ENCODE measurements at places on chromosomes 2 and 18. TPM values are rescaled to one million over a fixed set of nuclear protein-coding genes. Genes with fewer than 3 reads are reported as not detected.
A peak's percentile ranks its signal among the peaks of the same experiment; 100 is the strongest.

GRCh38 chr2:222427646-222428301, 3.4 kb downstream of the SGPP2 start:
- DNase-seq: no peak

GRCh38 chr18:12478269-12479047, 70.7 kb downstream of the PRELID3A start:
- DNase-seq: no peak

GRCh38 chr2:1115843-1116539, 165.3 kb downstream of the SNTG2 start:
- no peak for DNase-seq

GRCh38 chr2:118251427-118251826, 163.2 kb downstream of the INSIG2 start:
- DNase-seq: peak; percentile 1

GRCh38 chr18:13465476-13465875, 246.9 kb downstream of the LDLRAD4 start:
- no peak for DNase-seq

DNA sequence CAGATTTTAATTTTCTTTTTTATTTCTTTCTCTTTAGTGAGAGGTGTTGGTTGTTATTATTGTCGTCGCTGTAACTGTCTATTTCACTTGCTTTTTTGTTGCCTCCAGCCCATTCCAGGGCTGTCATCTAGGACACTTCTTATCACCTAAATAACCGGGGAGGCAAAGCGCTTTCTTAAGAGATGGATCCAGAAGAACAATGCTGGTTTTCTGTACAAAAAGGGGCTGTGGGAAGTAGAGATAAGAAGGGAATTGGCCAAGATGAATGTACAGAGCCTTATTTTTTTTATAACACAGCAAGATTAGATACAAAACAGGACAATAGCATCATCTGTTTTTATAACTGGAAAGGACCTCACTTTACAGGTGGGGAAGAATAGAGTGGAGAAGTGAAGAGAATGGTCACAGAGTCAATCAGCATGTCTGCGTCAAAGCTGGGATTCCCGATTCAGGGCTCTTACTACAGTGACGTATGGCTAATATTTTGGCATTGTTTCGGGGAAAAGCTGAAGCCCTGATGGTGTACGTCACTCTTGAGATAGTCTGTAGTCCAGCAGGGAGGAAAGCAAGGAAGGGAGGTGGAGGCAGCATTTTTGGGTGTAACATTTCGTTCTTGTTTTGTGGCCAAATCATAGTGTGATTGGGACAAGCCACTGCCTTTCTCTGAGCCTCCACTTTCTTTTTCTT, 23.2 kb downstream of the IL1B start:
- no peak for DNase-seq

- no peak for DNase-seq
Measured at GRCh38 chr2:137570484-137570883, 393.8 kb upstream of the HNMT start.

GRCh38 chr2:53787614-53788289, 908 bp downstream of the ERLEC1 start:
- DNase-seq: no peak

- no peak for DNase-seq
Measured at GRCh38 chr2:38074058-38074763, 1.7 kb downstream of the CYP1B1 start.

- no peak for DNase-seq
Measured at GRCh38 chr2:96145848-96146152, 560 bp upstream of the DUSP2 start.

- no peak for DNase-seq
Measured at GRCh38 chr2:126686841-126687485, 31.0 kb downstream of the GYPC start.

GRCh38 chr2:228518-229278, 35.1 kb downstream of the SH3YL1 start:
- DNase-seq: no peak

DNA sequence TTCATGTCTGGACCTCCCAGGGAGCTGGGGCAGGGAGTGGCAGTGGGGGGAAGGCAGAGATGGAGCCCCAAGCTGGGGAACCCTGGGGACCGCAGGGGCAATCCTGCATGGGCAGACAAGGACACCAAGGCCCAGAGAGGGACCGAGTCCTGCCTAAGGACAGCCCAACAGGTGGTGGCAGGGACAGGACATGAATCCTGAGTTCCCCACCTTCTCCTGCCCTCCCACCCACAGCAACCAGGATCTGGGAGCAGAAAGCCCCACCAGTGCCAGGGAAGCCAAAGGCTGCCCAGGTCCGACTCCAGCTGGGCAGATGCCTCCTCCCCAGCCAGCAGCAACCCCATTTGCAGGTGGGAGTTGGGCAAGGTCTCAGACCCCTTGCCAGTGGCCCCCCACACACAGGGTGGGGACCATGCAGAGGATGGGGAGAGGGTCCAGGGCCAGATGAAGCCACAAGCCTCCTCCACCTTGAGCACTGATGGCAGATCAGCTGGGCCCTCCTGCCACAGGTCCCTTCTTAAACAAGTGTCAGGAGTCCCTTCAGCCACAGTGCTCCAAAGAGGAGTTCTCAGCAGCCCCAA, 6.3 kb downstream of the ADRA2B start:
- DNase-seq: no peak

DNA sequence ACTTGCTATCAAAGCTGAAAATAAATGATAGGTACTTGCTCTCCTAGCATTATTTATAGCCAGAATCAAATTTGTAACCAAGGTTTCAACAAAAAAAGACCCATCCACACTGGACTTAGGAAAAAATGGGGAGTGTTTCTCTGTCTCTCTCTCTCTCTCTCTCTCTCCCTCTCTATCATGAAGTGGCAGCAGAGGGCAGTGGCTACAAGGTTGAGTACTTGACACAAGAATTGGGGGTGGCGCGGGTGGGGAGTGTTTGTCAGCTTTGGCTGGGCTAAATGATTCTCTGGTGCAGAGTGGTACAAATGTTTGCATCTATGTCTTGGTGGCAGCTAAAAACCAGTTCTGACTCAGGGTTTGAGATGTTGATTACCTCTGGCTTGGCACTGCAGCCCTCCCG, 85.0 kb downstream of the RBM43 start:
- DNase-seq: no peak

GRCh38 chr18:8991155-8991554, 111.3 kb upstream of the NDUFV2 start:
- no peak for DNase-seq

GRCh38 chr2:239295377-239296019, 105.3 kb downstream of the HDAC4 start:
- no peak for DNase-seq

FSHR gene
- not detected for polyA plus RNA-seq

FOXD4L1 gene
- polyA plus RNA-seq: 0.16 TPM

GKN2 gene
- polyA plus RNA-seq: not detected

GALNT14 gene
- 4.9 TPM for polyA plus RNA-seq

GPR55 gene
- 0.19 TPM for polyA plus RNA-seq

All from left renal pelvis (tissue), 4 donors.